ENCODE measurements at places on chromosomes 3 and 15.

- DNase-seq = peak; percentile 11
Observed at GRCh38 chr3:60917141-60917540, 334.1 kb downstream of the FHIT start.

- no peak for DNase-seq
Observed at GRCh38 chr3:72924055-72924454, 36.2 kb downstream of the GXYLT2 start.

GRCh38 chr15:98123297-98123696, 162.8 kb downstream of the ARRDC4 start:
- DNase-seq = no peak

DNA sequence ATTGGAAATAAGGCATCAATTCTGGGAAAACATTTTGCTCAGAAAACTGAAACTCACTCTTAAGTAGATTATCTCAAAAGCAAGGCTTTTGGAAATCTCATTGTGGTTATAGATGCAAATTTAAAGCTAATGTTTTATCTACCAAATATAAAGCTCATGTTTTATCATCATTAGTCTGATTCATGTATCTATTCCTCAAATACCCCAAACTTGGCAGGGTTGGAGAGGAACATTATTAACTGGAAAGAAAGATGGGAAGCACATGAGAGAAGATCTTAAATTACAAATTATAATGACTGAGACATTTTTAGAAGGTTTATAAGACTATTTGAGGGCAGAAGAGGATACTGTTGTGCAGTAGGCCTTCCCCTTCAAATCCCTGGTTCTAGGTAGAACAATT, 137.3 kb upstream of the TGFBR2 start:
- DNase-seq = no peak

GRCh38 chr3:176412771-176413170, 784.5 kb downstream of the TBL1XR1 start:
- no peak for DNase-seq

DNA sequence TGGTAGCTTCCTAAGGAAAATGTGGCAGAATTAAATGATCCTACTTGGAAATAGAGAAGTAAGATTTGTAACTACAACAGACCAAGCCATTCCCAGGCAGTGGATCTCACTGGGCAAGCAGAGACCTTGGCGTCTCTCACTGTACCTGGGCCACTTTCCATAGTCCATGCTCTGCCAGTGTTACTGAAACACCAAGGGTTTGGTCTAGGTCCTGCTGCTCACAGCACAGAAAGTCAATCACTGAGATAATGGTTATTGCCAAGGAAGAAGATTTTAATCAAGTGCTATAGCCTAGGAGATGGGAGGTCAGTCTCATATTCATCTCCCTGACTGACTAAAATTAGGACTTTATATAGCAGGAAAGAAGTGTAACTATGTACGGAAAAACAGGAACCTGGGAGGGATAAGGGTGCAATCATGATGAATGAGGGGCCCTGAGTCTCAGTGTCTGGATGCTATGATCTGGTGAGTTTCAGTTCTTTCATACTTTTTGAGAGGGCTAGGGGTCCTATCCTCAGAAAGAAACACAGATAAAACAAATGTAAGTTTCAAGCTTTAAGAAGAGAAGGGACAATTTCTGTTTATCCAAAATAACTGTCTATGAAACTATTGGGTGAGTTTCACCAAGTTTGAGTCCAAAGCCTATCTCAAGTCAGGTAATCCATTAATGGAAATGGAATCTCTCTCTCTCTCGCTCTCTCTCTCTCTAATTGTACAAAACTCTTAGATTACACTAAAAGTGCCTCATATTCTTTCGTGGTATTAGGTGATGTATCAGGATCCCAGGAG, 20.6 kb downstream of the GPR15 start:
- no peak for DNase-seq

DNA sequence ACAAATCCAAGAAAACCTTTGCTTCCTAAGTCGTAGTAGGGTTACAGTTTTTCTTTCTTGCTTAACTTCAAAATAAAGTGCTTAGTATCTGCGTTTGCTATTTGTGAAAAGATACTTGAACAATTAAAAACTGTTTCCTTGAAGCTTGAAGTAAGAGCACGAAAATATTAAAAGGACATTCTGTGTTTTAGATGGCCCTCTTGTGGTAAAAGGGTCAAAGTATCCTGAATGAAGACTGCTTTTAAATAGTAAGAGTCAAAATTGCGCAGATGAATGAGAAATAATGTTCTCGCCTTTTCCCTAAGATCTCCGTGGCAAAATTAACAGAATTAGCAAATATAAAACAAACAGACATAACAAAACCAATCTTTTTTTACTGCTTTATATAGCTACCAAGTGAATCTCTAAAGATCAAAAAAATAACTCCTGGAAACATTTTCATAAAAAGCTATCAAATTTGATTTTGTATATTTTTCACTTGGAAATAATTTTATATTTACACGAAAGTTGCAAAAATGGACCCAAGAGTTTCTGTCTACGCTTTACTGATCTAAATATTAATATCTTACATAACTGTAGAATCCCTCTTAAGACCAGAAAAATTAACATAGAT, 175.4 kb downstream of the MBNL1 start:
- DNase-seq = peak; percentile 20

DNA sequence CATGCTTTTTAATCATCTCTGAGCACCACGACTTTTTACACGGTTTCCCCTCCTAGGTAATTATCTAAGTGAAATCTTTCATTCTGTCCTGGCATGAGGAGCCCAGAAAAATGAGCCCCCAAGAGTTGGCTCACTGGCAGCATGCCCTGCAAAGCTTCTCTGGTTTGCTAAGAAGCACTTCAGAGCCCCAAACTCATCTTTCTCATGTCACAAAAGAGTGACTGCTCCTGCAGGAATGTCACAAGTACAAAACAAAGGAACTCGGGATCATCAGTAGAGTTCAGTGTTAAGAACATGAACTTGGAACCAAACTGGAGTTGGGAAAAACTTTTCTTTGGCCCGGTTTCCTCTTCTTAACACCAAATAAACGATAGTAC, 123.9 kb downstream of the FOXB1 start:
- no peak for DNase-seq

DNA sequence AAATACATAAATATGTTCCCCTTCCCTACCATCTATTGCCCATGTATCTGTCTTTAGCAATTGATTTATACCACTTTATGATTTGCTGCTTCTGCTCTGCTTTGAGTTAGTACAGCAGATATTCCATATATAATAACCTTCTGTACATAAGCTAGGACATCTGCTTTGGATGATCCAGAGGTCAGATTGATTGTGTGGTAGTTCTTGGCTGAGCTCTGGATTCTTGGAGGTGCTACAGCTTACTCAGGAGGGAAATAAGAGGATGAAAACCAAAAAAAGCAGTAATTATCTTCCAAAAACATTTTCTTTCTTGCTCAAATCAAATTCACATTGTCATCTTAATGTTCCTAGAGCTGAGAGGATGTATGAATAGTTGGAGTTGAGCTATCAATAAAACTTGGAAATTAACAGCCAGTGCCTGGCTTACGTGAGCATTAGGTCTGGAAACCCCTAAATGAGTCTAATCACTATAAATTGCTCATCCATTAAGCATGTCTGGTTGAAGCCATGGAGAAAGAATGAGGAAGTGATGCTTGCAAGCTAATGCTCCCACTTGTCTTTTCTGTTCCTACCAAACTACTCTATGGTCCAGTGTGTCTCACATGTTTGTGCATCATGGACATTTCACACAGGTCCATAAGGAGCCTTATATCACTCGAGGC, 36.3 kb upstream of the TMEM42 start:
- DNase-seq = no peak

DNA sequence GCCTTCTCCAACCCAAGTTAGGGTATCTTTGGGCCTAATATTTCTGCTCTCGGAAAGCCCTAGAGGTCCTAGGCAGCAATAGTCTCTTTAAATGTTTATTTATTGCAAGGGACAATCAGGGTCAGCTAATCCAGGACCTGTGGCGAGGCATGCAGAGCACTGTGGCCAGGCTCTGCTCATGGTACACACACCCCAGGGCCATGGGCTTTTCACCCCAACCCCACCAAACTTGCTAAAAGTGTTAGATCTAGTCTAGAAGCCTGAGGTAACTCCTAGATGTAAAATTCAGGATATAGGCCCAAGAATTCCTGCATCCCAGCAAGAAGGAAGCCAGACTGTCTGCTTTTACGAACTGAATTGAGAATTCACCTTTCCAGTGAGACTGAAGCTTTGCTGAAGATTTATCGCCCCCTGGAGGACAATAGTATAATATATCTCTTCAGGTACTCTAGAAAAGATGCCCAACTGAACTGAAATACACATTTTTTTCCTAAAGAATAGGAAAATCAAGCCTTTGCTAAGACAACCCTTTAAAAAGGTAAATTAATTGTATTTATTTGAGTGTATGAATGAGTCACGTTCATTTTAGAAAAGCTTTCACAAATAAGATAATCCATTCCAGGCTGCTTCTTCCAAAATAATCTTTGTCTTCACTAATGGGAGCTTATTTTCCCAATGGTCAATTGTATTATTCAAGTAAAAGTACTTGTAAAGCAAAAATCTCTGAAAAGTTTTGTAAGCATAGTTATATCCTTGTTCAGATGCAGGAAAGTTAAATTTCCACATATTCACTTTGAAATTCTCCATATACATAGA, 89.8 kb downstream of the LRRC3B start:
- DNase-seq = no peak

GRCh38 chr3:6439226-6439625, 421.7 kb upstream of the GRM7 start:
- DNase-seq = peak; percentile 24

- DNase-seq = no peak
Observed at GRCh38 chr3:132241776-132242514, 75.3 kb upstream of the ACP3 start.

GRCh38 chr3:124520970-124521369, 209.3 kb upstream of the UMPS start:
- peak; percentile 98 for DNase-seq

DNA sequence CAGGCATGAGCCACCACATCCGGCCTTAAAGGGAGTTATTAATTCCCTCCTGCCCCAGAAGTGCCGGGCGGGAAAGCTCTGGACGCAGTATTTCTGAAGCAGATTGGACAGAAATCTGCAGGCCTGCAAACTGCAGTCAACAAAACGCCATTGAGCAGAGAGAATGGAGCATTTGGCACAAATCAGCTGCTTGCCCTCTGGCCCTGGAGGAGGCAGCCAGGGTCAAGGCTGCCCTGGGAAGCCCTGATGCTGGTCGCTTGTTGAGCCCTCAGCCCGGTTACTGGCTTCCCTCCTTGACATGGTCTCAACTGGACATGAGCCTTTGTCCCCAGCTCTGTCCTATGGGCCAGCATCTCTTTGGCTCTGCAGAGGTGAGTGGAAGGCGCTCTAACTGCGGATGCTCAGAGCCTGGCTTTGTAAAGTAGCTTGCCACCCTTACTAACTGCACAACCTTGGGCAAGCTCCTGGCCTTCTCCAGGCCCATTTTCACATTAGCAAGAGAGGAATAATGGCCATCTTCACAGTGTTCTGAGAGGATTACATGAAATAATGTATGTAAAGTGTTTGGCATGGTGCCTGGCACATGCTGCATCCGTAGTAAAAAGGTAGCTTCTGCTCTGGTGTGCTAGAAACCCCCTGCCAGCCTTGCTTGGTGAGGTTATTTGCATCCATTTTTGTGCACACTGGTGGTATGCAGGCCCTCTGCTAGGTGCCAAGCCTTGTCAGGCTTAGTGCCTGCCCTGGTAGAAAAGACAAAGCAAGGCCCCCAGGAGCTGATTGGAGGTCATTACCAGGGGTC, 4.1 kb downstream of the SEMA4B start:
- DNase-seq = no peak

- no peak for DNase-seq
Observed at GRCh38 chr3:4313606-4314293, 10.6 kb downstream of the SETMAR start.

DNA sequence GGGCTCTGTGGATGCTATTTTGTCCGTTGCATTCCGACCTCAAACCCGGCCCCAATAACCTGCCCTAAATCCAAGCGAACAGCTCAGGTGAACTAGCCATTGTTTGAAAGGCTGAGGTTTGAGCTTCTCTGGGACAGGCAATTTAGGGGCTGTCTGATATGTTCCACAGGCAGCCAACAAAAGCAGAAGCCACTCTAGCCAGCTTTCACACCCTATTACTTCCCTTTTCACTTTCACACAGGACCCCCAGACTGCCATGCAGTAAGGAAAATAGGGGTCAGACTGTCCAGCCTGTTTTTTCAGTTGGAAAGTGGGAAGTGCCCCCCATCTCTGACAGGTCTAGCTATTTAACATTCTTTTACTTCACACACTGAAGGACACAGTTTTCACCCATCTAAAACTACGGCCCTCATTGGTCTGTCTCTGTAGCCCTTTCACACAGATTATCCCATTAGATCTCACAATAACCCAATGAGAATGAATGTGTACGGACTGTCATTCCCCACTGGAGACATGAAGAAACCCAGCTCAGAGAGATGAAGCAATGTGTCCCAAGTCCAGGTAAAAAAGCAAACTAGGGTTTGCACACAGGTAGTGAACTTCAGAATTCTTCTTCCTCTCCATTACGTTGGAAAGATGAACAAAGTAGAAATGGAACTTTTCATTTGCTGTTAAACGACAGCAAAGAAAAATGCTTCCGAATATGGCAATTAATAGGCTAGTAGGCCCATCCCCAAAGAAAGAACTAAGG, 1.9 kb downstream of the CCDC12 start:
- DNase-seq = no peak

GRCh38 chr3:30492322-30493192, 113.8 kb upstream of the TGFBR2 start:
- DNase-seq = no peak

DNA sequence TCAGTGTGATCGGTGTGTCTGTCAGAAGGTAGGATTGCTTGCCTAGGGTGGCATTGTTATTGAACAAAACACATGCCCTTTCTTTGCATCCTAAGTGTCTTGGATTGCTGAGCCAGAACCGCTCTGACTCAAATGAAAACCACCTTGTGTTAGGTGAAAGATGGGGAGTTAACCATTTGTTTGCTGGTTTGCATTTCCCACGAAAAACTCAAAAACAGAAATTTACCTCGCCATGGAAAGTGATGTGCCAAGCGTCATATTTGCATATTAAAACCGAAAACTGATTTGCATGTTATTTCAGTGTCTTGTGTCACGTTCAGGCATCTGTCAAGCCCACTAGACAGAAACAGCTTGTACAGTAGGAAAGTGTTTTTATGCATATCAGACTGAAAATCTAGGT, 474.6 kb upstream of the TPRG1 start:
- no peak for DNase-seq

- no peak for DNase-seq
Observed at GRCh38 chr3:103554451-103554850, 1119.6 kb downstream of the ZPLD1 start.

DNA sequence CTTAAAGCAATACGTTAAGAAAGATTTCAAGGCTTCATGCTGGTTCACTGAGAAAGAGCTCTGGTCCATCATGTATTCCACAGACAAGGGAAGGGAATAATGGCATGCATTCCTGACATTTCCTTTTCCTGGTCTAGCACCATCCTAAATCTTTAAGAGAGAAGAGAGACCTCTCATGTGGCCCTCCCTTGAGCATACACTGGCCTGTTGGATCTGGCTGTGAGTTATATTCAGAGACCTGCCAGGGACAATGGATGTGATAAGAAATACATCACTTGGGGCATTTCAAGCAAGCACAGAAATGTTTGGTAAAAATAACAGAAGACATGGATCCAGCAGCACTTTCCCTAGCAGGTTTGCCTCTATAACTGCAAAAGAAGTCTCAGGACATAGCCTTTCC, 507.8 kb downstream of the NLGN1 start:
- DNase-seq = no peak

- DNase-seq = peak; percentile 48
Observed at GRCh38 chr15:43285609-43286037, 18.9 kb upstream of the TGM5 start.

- peak; percentile 82 for DNase-seq
Observed at GRCh38 chr3:129829640-129830039, 63.9 kb downstream of the TMCC1 start.

All from NCI-H1417 (cell line).